ENCODE measurements at places on chromosomes 6 and 20.

DNA sequence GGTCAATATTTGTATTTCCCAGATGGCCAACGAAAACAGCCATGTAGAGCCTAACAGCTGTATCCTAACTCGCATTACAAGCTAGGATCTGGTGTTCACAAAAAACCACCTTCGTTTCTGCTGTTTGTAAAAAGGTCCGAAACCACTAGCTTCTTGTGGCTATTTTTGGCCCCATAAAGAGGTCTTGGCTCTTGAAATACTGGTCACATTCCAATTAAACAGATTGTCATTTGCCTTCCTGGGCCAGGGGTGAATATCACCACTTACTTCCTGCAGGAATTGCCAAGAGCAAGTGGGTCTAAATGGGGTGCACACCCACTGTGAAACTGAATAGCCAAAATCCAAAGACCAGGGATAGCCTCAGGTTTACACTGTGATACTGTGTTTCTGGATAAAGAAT lies 48.2 kb downstream of the TSHZ2 start:
- DNase-seq: no peak

GRCh38 chr20:43911066-43911465 lies 3.6 kb upstream of the TOX2 start:
- DNase-seq: peak; percentile 15

- no peak for DNase-seq
These were observed 250.0 kb downstream of the TAF4 start for GRCh38 chr20:61815678-61816077.

GRCh38 chr20:61587681-61588289 lies 335.7 kb downstream of the CDH4 start:
- no peak for DNase-seq

DNA sequence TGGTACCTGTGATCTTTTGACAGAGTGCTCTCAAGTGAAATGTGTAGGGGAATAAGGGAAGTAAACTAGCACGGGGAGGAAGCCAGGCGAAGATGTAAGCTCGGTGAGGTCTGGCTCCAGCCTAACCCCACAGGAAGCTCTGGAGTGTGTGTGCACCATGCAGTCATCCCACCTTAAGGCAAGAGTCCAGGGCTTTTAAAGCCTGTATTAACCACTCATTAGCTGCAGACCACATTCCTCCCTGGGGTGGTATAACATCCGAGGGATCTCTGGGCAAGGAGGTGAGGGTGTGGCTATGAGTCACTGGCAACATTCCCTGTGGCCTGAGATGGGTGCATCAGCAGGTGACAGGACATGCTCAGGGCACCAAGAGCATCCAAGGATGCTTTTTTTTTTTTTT lies 12.5 kb upstream of the RANBP9 start:
- no peak for DNase-seq

GRCh38 chr6:137638926-137639706 lies 144.9 kb upstream of the OLIG3 start:
- no peak for DNase-seq

DNA sequence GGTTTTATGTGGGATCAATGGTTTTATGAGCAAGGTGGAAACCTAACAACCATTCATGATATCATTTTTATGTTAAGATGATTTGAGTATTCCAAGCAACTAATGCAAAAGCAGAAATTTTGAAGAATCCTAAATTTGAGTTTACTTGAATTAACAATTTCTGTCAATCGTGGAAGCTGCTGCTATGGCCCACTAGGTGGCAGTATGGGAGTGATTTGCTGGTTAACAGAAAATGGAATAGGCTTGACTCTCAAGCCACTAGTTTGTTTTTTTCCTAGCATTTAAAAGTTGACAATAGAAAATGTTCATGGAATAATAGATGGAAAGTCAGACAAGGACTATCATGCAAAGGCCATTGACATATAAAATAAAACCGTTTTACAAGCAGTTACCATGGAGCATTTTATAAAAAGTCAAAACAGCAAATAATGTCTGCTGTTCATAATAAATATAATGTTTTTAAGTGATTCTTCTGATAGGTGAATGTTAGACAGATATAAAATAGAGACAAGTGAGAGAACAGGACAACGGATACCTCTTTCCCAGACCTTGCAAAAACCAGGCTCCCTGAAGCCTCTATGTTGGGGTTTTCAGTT lies 43.0 kb upstream of the TMEM200A start:
- DNase-seq: peak; percentile 54

GRCh38 chr6:116561377-116562018 lies 7.9 kb downstream of the CALHM4 start:
- peak; percentile 72 for DNase-seq

DNA sequence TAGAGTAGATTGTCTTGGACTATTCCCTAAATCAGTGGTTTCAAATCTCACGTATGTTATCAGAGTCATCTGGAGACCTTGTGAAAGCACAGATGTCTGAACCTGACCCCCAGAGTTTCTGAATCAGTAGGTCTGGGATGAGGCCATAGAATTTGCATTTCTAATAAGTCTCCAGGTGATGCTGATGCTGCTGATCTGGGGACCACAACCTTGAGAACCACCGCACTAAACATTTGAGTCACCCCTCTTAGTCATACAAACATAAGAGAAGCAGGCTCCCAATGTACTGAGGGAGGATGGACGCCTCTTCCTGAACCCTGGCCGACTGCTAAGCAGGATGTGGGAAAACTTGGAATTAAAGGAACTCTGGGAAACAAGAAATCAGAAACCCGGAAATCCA lies 187.8 kb upstream of the PRDM1 start:
- DNase-seq: peak; percentile 31

Measured in stimulated activated CD4-positive, alpha-beta T cell treated with anti-CD3 and anti-CD28 coated beads, Interleukin-15, amount 100 ng/mL, for 24 hours (primary cell).